ENCODE measurements at places on chromosomes 2 and 18. TPM values are rescaled to one million over a fixed set of nuclear protein-coding genes. Genes with fewer than 3 reads are reported as not detected.

GRCh38 chr2:218983934-218984238 lies 1.1 kb downstream of the FEV start:
- no peaks in the 10 kb centered on the region for H3K36me3 ChIP-seq
- H3K27me3 ChIP-seq, result peaks cover 79% of the 10 kb centered on the region
- no peak overlapping the region for H3K27ac ChIP-seq
- no peak overlapping the region for H3K4me3 ChIP-seq

GRCh38 chr2:153195342-153195741 lies 283.2 kb downstream of the RPRM start:
- H3K27ac ChIP-seq, result no peak overlapping the region
- H3K4me1 ChIP-seq, result no peaks in the 10 kb centered on the region
- no peak overlapping the region for H3K4me3 ChIP-seq

DNA sequence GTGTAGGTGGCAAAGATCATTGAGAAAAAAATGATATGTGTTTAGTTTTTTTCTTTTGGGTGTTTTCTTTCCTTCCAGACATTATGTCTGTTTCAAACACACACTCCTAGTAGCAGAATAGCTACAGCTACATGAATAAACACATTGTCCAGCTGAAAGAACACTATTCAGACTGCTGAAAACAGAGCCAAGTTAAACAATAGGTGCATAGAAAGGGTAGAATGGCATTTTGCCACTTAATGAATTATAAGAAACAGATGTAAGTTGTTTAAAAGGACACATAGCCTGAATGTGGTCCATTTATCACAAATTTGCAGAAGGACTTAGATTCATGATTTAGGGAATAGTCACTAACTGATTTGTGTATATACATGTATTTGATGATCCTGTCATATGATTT lies 20.1 kb downstream of the CTLA4 start:
- no peaks in the 10 kb centered on the region for H3K4me1 ChIP-seq
- no peak for DNase-seq
- no peak overlapping the region for H3K27ac ChIP-seq
- H3K36me3 ChIP-seq, result no peaks in the 10 kb centered on the region

Gene SLC9A2
- under 0.01 TPM for total RNA-seq

DNA sequence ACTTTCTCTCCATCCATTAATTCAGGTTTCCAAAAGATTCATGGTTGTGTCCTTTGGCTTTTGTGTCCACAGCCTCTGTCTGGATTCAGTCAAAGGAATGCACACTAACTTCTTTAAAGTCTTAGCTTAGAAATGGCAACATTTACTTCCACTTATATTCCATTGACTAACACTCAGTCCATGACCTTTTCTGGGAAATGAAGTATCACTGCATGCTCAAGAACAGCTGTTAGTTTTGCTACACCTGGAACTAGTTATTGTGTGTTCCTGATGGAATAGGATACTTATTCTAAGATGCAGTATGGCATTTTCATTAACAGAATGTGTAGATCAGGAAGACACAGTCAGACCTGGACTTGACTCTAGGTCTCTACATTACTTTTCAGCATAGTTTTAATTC lies 88.8 kb downstream of the KYNU start:
- H3K4me1 ChIP-seq, result peaks cover 5% of the 10 kb centered on the region
- H3K27me3 ChIP-seq, result no peaks in the 10 kb centered on the region
- no peak for DNase-seq
- no peaks in the 10 kb centered on the region for H3K36me3 ChIP-seq

DNA sequence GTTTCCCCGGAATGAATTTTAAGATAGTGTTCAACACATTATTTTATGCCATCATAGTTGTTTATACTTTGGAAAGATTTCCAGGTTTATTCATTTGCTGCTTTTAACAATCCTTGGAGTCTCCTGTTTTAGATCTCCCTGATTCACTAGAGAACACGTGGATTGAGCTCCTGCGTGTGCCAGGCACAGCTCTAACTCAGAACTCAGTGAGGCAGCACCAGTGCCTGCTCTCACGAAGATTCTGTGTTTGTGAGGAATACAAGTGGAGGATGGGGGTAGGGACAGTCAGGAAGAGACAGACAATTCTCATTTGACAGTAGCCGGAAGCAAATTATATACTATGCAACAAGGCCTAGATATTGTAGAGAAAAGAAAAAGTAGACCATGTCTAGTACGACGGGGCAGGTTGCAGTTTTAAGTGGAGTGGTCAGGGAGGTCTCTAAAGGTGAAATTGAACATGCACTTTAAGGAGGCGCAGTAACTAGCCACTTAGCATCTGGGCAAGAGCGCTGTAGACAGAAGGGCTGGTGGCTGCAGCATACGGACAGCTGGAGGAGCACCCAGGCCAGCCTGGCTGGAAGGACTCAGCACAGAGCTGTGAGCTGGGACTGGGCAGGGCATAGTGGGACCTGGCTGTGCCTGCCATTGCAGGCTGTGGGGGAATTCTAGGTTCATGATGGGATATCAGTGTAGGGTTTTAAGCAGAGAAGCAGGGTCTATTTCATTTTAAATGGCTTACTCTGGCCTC lies 24.3 kb downstream of the RNF144A start:
- no peak overlapping the region for H3K4me3 ChIP-seq
- H3K4me1 ChIP-seq, result peaks cover under 1% of the 10 kb centered on the region
- DNase-seq, result no peak

DNA sequence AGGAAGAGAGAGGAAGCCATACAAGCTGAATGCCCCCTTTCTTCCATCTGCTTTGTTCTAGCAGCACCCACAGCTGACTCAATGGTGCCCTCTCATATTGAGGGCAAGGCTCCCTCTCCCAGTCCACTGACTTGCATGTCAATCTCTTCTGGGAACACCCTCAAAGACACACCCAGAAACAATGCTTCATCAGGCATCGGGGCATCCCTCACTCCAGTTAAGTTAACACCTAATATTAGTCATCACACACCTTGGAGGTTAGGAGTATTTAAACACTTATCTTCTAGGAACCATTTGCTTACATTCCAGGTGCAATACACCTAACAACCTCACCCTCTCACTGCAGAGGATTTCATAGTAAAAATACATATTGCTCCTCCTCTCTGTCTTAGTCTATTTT lies 993.5 kb upstream of the DDX18 start:
- no peaks in the 10 kb centered on the region for H3K36me3 ChIP-seq
- no peaks in the 10 kb centered on the region for H3K27me3 ChIP-seq
- no peak for DNase-seq
- no peak overlapping the region for H3K4me3 ChIP-seq

Gene TIMM21
- 15.6 TPM for total RNA-seq

GRCh38 chr18:49170925-49171505 lies 220.2 kb upstream of the SMAD7 start:
- no peaks in the 10 kb centered on the region for H3K36me3 ChIP-seq
- no peaks in the 10 kb centered on the region for H3K27me3 ChIP-seq
- no peak for DNase-seq
- H3K27ac ChIP-seq, result no peak overlapping the region
- no peak overlapping the region for H3K4me3 ChIP-seq

DNA sequence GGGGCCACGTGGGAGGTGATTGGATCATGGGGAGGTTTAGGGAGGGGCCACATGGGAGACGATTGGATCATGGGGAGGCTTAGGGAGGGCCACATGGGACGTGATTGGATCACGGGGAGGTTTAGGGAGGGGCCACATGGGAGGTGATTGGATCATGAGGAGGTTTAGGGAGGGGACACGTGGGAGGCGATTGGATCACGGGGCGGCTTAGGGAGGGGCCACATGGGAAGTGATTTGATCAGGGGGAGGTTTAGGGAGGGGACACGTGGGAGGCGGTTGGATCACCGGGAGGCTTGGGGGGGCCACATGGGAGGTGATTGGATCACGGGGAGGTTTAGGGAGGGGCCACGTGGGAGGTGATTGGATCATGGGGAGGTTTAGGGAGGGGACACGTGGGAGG lies 22.5 kb upstream of the SALL3 start:
- no peak for DNase-seq
- H3K27me3 ChIP-seq, result no peaks in the 10 kb centered on the region
- H3K27ac ChIP-seq, result no peak overlapping the region
- H3K4me3 ChIP-seq, result no peak overlapping the region

GRCh38 chr2:122739732-122740593 lies 984.5 kb downstream of the TSN start:
- no peak for DNase-seq
- H3K36me3 ChIP-seq, result no peaks in the 10 kb centered on the region
- H3K27ac ChIP-seq, result no peak overlapping the region
- H3K4me1 ChIP-seq, result no peaks in the 10 kb centered on the region

Gene REG1B
- total RNA-seq, result not detected

- peaks cover 68% of the 10 kb centered on the region for H3K27me3 ChIP-seq
- no peak within 1 kb of the TSS for H3K27ac ChIP-seq
- peak; percentile 88 for DNase-seq
Observed at GRCh38 chr18:904218-905090, at the start of gene ADCYAP1. TSS of gene ADCYAP1 (plus strand) at chr18:904871. CDS start at chr18:905387, 516 bp downstream.

Gene IL36RN
- not detected for total RNA-seq

DNA sequence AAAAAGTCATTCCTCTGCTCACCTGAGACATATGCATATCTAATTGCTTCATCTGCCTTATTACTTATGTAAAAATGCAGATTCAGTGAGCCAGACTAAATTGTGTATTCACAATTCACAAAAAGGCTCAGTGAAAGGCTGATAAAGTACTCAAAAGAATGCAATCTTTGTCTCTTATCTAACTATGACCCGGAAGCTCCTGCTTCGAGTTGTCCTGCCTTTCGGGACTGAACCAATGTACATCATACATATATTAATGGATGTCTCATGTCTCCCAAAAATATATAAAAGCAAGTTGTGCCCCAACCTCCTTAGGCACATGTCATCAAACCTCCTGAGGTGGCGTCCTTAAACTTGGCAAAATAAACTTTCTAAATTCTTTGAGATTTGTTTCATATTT lies 120.5 kb downstream of the SCN3A start:
- no peaks in the 10 kb centered on the region for H3K27me3 ChIP-seq
- no peak for DNase-seq
- H3K36me3 ChIP-seq, result no peaks in the 10 kb centered on the region
- H3K4me1 ChIP-seq, result no peaks in the 10 kb centered on the region

DNA sequence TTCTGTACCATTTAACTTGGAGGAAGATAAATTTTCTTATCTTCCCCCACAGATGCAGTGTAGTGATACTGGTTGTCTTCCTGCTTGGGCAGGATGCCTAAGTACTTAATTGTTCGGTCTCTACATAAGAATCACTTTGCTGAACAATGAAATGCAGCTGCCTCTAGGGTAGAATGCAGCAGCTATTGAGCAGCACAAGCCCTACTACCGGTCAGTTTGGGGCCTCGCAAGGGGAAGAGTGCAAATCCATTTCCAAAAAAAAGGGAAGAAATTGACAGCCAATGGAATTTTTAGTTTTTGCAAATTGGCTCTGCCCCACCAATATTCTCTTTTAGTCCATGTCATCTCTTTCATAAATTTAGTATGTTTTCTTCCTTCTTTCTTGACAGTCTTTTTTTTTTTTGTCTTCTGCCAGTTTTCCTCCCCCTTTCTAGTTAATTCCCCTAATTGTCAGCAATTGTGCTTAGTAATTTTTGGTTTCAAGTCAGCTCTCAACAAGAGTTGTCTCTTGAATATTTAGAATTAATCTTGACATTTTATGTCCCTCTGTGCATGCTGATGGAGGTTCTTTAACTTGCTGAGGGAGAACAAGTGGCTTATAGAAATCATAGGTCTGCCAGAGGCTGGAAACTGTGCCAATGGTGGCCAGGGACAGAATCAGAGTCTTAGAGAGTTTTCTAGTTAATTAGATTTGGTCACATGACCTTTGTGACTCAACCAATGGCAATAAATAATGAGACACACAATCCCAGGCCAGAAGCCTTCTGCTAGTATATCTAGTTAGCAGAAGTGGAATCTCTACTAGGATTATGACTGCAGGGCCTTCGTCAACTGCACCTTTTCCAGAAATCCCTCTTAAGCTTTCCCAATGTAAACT lies 270.0 kb downstream of the CTNNA2 start:
- H3K4me1 ChIP-seq, result no peaks in the 10 kb centered on the region
- H3K27ac ChIP-seq, result no peak overlapping the region
- no peaks in the 10 kb centered on the region for H3K27me3 ChIP-seq
- no peak for DNase-seq
- no peak overlapping the region for H3K4me3 ChIP-seq

DNA sequence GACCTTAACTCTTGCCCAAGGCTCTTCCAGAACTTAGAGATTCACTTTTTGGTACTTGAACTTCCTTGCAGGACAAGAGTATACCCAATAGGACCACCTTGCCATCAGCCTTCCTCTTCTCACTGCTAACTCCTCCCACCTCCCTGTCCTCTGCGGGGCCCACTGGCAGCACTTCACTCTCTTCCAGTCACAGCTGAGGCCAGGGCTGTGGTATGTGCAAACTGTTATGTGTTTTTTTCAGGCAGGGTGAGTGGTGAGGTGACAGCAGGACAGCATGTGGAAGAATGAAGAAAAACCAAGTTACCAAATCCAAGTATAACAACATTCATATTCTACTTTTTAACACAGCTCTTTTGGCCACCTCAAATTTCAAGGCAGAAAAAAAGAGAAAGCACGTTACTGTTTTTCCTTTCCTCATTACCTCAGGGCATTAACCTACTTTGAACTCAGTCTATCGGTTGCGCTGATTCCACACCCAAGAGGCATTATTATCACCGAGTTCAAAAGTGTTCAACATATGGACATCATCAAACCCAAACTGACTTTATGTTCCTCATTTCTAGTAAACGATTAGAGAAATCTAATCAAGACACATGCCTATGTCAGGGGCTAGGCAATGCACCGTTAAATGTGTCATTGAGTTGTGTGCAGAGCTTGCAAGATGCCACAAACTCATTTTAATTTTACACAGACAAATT lies 605.2 kb upstream of the SYT4 start:
- H3K36me3 ChIP-seq, result no peaks in the 10 kb centered on the region
- no peak overlapping the region for H3K27ac ChIP-seq
- H3K4me3 ChIP-seq, result no peak overlapping the region
- H3K27me3 ChIP-seq, result no peaks in the 10 kb centered on the region
- H3K4me1 ChIP-seq, result no peaks in the 10 kb centered on the region

DNA sequence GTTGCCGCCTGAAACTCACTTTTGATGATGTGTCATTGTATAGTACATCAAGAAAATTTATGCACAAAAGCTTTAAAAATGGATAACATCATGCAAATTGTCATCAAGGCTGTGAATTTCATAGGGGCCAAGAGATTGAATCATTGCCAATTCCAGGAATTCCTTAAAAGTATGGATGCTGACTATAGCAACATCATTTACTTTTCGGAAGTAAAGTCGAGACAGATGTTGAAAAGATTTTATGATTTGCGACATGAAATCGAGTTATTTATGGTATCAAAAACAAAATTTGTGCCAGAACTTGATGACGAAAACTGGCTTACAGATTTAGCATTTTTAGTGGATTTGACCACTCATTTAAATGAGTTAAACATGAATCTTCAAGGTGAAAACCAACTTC lies 56.3 kb downstream of the ASB1 start:
- no peak overlapping the region for H3K4me3 ChIP-seq
- H3K27me3 ChIP-seq, result no peaks in the 10 kb centered on the region
- H3K27ac ChIP-seq, result peak overlapping the region; percentile 5

- no peak overlapping the region for H3K4me3 ChIP-seq
- H3K27ac ChIP-seq, result peak overlapping the region; percentile 36
- no peak for DNase-seq
- peaks cover 5% of the 10 kb centered on the region for H3K4me1 ChIP-seq
- H3K27me3 ChIP-seq, result no peaks in the 10 kb centered on the region
Observed at GRCh38 chr2:237510502-237511217, 23.6 kb downstream of the MLPH start.

- H3K4me1 ChIP-seq, result peaks cover 33% of the 10 kb centered on the region
- H3K27me3 ChIP-seq, result no peaks in the 10 kb centered on the region
Observed at GRCh38 chr2:19036091-19036490, 322.3 kb downstream of the OSR1 start.

Gene HMSD
- under 0.01 TPM for total RNA-seq

Gene NT5C1B
- not detected for total RNA-seq
